NT2/D1 (cell line): ENCODE measurements at places on chromosomes 6 and 20.

DNA sequence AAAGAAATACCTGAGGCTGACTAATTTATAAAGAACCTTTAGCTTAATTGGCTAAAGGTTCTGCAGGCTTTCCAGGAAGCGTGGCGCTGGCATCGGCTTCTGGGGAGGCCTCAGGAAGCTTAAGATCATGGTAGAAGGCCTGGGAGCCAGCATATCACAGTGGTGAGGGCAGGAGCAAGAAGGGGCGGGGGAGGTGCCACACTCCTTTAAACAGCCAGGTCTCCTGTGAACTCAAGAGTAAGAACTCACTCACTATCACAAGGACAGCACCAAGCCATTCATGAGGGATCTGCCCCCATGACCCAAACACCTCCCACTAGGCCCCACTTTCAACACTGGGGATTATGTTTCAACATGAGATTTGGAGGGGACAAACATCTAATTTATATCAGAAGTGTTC is 34.4 kb upstream of the SLC4A11 start:
- DNase-seq, result no peak

- DNase-seq, result no peak
Observed at GRCh38 chr20:59821201-59821600, 112.2 kb downstream of the SYCP2 start.

DNA sequence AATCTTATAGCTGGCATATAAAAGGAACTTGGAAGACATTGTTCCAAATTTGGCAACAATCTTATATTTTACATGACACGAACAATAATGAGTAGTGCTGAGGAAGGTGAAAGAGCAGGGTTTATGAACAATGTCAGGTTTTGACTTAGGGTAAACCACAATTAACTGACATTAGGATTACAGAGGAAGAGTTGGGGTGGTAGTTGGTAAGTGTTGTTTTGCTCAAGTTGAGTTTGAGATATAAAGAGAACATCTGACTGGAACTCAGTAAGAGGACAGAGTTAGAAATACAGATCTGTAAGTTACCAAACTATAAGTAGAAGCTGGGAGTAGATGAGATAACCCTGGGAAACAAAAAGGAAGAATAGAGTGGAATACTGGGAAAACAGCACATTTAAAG is 15.1 kb downstream of the RTN4IP1 start:
- DNase-seq, result no peak

DNA sequence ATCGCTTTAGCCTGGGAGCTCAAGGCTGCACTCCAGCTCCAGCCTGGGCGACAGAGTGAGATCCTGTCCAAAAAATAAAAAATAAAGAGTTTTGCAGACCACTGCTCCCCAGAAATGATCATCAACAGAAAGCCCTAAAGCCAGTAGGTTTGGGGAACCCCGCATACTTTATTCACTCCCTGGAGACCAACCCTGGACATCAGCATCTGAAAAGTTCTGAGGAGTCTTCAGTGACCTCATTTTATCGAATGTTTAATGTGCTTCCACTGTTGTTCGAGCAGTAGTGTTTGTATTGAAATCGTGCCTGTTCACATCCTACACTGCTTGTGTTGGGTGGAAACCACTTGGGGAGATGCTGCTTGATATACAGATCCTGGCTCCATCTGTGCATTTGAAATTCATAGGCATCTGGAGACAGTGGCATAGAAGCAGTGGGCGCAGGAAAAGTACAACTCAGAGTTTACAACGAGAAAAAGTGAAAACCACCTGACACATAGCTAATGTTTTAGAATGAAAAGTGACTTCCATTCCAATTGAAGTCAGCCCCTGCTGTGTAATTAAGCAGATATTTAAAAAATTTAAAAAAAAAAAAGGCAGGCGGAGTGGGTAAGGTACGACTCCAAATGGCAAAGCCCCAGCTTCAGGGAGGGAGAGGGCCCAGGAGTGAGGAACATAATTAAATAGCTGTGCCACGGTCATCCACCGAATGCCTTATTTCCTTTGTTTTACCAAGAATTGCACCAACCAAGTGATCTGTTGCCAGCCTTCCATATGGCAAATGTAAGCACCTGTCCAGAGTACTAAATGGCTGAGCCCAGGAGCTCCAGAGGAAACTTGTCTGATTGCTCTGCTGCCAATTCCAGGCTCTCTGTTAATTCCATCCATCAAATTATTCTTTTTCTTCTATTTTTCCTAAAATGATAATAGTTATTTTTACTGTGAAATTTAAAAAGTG is 100.4 kb upstream of the NAA20 start:
- DNase-seq, result no peak

- no peak for DNase-seq
Observed at GRCh38 chr6:145569140-145569539, 166.2 kb downstream of the EPM2A start.

GRCh38 chr20:39124064-39124463 is 161.9 kb downstream of the DHX35 start:
- DNase-seq, result no peak

DNA sequence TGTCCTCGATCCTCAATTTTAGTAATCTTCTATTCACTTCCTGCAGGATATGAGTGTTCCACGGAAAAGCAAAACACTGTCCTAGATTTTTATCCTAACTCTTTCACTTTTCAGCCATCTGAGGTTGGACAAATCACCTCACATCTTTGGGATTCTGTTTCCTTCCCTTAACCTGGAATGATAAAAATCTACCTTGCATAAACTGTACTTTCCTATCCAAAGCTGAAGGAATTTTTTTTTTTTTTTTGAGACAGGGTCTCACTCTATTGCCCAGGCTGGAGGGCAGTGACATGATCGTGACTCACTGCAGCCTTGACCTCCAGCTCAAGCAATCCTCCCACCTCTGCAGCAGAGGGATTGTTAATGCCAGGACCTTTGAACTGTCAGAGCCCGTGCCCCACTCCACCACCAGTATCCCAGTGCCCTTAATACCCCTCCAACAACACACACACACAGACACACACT is 20.5 kb downstream of the CAPN11 start:
- no peak for DNase-seq

- DNase-seq, result no peak
Observed at GRCh38 chr20:7933346-7933745, 6.9 kb downstream of the HAO1 start.

- no peak for DNase-seq
Observed at GRCh38 chr6:42316981-42317380, 99.3 kb upstream of the MRPS10 start.

GRCh38 chr6:56527934-56528333 is 114.8 kb downstream of the DST start:
- DNase-seq, result no peak

GRCh38 chr20:35711588-35712209 is 12.5 kb downstream of the ROMO1 start:
- DNase-seq, result no peak

DNA sequence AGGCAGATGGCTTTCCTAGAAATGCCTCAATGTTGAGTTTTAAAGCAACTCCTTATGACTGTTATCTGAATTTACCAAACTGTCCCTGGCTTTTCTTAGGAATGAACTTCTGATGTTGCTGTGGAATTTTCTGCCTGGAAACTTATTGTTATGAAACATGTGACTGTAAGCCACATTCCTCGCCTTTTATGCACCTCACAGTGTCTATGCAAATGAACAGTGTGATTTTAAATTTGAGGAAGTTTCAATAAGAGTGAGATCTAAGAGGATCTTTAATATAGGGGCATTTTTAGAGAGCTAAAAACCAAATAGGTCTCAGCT is 2.4 kb upstream of the CCR6 start:
- no peak for DNase-seq

DNA sequence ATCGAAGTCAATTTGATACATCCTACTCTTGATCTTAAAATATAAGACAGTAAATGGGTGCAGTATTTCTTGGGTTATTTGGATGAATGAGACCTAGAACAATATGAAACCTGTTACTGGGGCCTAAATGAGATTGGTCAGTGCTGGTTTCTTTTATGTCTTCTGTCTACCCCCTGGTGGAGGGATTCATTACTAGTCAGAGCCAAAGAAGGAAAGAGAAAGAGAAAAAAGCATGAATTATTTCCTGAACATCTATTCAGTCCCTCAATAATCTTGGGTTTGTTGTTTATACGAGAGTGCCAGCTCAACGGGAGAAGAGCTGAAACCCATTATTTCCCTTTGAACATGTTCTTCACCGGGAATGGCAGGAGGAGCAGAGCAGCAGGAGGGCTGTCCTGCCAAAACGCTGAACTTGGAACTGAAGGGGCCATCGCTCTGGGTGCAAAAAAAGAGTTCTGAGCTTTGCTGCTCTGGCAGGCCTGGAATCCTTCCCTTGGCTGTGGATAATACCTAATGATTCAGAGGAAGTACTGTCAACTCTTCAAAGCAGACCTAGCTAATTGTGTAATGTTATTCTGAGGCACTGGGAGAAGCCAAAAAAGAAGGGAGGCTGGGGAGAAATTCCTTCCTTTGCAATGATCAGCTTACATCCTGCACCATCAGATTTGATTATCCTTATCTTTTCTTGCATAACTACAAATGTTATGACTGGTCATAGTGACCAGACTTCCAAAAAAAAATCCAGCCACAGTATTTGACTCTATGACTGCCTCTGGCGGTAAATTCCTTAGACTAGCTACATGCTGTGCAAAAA is 72.0 kb downstream of the BLOC1S5 start:
- no peak for DNase-seq

- no peak for DNase-seq
Observed at GRCh38 chr6:52515219-52515960, 61.5 kb downstream of the TRAM2 start.

DNA sequence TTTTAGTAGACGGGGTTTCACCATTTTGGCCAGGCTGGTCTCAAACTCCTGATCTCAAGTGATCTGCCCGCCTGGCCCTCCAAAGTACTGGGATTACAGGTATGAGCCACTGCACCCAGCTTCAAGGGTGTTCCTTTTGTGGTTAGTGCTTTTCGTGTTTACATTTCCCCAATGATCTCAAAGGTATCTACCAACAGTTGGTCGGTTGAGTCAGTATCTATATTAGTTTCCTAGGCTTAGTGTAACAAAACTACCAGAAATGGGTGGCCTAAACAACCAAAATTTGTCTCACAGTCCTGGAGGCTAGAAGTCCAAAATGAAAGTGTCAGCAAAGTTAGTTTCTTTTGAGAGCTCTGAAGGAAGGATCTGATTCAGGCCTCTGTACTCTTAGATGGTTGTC is 30.1 kb downstream of the CASP8AP2 start:
- no peak for DNase-seq

- DNase-seq, result no peak
Observed at GRCh38 chr6:36662827-36663256, 15.7 kb upstream of the CDKN1A start.

DNA sequence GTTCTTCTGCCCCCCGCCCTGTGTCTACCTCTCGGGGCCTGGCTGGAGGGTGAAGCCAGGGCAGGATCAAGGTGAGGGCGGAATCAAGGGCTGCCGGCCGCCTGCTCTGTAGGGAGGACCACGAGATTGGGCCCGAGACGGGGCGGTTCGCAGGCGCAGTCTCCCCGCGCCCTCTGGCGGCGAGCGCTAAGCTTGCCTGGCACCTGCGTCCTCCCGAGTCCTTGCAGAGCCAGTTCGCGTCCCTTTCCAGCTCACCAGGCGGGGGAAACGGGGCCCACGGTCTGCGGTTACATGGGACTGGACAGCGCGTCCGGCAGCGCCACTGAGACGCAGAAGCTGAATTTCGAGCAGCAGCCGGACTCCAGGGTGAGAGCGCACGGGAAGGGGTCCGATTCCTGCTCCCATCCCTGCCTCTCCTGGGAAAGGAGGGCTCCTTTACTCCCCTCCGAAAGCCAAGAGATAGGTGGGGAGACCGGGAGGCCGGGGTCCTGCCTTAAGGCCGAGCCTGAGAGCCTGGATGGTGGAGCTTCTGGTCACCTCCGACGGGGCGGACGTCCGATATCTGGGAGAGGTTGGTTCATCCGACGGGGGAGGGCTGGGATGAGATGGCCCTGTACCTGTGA is 3.6 kb upstream of the MATN4 start:
- DNase-seq, result peak; percentile 71

DNA sequence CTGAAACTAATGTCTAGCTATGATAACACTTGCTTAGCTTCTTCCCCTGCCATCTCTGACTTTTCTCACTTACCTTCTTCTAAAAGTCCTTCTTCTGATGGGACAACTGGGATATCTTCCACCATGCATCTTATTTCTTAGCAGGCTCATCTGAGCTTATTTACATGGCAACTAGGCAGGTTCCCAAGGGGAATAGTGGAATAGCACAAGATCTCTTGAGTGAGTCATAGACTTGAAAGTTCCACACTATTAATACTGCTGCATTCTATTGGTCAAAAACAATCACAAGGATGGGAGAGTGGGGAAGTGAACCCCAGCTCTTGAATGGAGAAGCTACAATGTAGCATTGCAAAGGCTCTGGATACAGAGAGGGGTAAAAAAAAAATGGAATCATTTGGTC is 142.1 kb downstream of the HAO1 start:
- DNase-seq, result no peak

GRCh38 chr6:14190191-14190928 is 72.8 kb downstream of the CD83 start:
- no peak for DNase-seq

GRCh38 chr20:53079828-53080686 is 107.9 kb downstream of the TSHZ2 start:
- no peak for DNase-seq

- DNase-seq, result no peak
Observed at GRCh38 chr6:15947923-15948322, 181.0 kb upstream of the MYLIP start.

- DNase-seq, result no peak
Observed at GRCh38 chr20:7490288-7490687, 450.0 kb downstream of the HAO1 start.

DNA sequence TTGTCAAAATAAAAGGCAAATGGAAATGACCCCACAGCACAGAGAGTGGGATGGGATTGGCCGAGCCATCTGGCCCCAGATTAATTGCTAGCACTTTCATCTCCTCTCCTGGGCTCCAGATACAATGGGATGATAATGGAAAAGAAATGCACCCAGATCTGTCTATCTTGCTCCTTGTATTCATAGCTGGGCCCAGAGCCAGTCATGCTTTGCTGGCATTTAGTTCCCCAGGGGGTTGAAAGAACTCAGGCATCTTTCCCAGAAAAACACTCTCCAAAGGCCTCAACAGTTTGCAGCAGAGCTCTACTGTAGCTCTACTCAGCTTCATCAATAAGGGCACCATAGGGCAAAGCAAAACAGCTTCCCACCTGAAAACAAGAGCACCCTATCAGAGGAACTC is 116.0 kb upstream of the FOXA2 start:
- DNase-seq, result no peak

DNA sequence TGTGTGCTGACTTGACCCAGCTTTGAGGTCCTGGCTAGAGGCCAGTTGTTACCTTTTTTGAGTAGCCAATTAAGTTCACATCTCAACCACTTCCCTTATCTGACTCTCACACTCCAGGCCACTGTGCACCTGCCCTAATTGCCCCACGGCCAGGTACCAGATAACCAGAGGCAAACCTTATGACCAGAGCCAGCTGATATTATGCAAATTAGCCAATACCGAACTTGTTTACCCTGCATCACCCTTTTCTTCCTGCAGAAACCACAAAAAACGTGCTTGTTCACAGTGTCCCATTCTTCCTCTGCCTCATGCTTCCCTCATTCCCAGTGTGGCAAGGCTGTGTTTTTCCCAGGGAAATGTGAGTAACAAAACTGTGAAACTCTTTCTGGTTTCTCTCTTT is 89.3 kb downstream of the HTR1B start:
- no peak for DNase-seq

GRCh38 chr20:51886891-51887608 is 84.7 kb upstream of the SALL4 start:
- DNase-seq, result no peak

GRCh38 chr6:31686483-31686882 is 5.6 kb upstream of the LY6G5C start:
- DNase-seq, result no peak
